ENCODE measurements at places on chromosomes 16 and 17.

DNA sequence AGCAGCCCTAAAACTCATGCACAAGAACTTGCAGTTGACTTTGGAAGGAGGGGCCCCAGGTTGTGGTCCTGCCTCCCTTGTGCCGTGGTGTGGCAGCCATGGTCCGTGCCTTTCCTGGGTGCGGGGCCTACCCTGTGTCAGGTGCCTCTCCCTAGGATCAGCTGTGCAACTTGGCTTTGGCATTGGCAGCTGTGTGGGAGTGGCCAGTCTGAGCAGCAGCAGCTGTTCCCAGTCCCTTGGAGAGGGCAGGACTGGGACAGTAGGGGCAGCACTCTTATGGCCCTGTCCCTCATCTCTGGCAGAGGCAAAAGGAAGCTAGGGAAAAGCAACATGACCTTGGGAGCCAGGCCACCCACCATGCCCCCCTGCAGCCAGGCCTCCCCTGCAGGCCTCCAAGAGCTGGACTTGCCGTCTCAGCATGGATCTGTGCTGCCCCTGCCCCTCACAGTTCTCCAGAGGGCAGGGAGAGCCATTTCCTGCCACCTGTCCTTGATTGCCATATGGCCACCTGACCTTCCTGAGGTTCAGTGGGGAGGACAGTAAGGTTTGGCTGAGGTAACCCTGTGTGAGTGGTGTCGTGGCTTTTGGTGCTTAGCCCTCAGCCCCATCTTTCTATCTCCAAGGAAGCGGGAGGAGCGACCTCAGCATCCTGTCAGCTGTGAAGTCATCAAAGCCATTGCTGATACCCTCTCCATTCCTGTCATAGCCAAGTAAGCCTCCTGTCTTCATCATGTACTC is 15.5 kb upstream of the NFATC3 start:
- DNase-seq = no peak

DNA sequence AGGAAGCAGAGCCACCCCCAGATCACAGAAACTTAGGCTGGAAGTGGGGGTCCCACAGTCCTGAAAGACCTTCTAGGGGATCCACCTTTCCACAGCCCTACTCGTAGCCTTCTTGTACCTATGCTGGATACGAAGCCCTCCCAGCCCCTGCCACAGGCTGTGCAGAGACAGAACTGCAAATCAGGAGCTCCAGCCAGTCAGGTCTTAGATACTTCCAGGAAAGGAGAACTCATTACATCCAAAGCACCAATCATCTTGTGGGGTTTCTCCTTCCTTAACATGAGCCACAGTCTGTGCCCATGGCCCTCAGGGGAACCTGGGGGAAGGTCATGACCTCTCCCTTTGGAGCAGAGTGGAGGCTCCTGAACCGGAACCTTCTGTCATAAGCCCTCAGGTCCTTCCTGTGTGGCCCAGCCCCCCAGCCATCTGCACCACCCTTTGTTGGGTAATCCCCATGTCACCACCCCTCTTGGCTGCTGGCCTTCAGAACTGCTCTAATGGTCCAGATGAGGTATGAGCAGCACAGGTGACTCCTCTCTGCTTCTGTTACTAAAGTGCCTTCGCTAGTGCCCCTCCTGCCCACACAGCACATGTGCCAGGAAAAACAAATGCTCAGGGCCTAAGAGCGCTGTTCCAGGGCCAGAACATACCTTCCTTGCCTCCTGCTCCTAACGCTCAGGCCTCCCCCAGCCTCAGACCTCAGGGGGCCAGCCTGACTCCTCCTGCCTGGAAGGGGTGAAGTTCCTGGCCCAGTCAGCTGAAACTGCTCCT is 14.6 kb downstream of the SRCIN1 start:
- DNase-seq = no peak

- no peak for DNase-seq
Observed at GRCh38 chr17:8151641-8152111, 528 bp downstream of the PER1 start.

- DNase-seq = no peak
Observed at GRCh38 chr16:58511933-58512815, 3.1 kb upstream of the SETD6 start.

DNA sequence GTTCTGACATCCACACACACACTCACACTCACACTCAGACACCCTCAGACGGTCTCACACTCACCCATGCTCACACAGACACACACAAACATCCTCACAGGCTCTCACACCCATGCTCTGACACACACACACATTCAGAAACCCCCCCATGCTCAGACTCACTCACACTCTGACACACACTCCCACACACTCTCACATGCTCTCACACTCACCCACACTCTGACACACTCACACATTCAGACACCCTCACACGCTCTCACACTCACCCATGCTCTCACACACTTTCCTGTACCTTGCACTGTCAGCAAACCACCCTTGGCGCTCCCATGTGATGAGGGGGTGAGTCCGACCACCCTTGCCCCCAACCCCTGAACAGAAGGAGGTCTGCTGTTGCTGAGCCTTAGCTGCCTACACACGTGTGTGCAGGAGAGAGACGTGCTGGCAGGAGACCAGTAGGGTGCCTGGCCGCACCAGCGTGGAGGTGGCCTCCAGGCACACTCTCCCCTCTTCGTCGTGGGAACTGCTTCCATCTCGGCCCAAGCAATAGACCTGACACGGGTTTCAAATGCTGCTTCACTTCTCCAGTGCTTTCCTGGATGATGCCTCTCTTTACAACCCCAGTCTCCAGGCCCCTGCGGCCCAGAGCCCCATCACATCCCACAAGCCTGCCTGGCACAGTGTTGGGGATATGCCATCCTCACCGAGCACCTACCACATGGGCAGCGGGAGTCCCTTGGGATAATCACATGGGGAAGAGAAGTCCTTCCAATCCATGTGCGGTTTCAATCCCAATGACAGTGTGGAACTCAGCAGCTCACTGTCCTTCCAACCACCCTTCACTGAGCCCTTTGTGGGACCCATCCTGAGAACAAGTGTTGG is 267.8 kb upstream of the FOXF1 start:
- no peak for DNase-seq

- no peak for DNase-seq
Observed at GRCh38 chr17:68004201-68004600, 7.9 kb upstream of the C17orf58 start.

- DNase-seq = no peak
Observed at GRCh38 chr17:80475910-80476876, at the start of gene NPTX1. Gene NPTX1 (minus strand): TSS chr17:80476607. CDS start chr17:80476446, 161 bp downstream.

DNA sequence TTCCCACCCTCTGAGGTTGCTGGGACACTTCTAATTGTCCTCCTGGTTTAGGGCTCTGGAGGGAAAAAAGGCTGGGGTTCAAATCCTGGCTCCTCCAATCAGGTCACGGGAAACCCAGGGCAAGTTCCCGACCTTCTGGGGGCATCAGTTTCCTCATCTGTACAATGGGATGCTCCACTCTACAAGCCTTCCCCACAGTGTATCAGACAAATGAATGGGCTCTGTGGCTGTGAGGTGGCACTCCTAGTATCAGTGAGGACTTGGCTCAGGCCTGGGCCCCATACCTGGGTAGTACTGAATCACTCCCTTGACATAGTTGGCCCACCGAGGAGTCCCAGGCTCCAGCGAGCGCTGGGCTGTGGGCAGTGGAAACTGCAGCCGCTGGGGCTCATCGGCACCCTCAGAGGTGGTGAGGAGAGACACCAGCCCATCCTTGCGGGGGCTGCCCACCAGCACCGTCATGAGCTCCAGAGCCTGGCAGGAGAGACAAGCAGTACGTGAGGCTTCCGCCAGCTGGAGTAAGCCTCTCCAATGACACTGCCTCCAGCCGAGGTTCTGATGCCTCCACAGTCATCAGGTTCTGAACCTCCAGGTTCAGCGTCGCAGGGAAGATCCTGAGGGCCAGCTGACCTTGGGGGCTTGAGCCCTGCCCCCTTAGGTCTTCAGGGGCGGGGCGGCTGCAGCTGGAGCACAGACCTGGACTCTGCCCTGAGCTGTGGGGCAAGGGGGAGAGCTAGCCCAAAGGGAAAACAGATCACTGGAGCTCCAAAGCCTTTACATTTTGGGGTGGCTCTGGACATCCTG is 1.2 kb downstream of the GALK1 start:
- DNase-seq = no peak

DNA sequence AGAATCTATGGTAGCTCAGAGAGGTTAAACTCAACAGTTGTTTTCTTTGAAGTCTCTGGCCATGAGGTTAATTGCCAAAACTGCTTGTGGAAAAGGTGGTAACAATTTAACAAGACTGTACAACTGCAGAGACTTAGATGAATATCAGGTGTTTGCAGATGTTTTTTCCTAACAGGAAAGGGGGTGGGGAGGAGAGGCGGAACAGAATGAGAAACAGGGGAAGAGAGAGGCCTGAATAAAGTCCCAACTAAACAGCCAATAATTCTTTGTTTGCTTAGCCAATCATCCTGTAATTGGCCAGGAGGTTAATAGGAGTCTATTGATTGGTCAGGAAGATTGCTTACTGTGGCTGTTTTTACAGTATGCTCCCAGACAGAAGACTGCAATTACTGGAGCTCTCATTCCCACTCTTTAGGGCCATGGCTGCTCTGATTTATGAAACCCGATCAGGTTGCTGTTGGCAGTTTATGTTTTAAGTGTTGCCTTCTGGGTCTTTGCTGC is 249.7 kb upstream of the TBX2 start:
- no peak for DNase-seq

GRCh38 chr17:3976675-3977171 is 12.5 kb upstream of the ATP2A3 start:
- no peak for DNase-seq

DNA sequence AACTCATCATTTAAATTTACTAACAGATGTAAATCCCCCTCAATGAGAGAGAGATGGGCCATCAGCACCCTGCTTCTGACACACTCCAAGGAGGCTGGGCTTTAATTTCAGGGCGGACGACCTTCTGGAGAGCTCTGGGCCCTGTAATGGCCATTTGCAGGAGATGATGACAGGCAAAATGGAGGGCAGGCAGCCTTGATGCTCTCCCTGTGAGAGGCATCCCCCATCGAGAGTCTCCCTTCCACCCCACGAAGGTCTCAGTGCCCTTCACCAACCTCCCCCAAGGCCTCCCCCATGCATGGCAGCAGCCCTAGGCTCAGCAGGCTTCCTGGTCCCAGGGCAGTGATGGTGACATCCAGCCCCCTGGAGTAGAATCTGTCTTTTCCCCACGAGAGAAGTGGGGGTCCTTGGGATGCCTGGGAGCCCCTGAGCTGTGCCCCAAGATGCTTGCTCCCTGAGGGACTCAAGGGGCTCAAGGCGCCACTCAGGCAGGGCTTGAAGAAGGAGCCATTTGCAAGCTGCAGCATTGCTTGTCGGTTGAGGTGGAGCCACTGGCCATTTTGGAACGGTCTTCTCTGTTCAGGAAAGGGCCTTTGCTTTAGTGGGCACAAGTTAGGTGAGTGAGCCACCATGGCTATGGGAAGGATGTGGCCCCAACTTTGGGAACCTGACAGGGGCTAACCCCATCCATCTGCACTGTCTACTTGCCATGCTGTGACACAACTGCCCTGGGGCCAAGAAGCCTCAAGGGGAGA is 82.6 kb downstream of the C16orf78 start:
- no peak for DNase-seq

DNA sequence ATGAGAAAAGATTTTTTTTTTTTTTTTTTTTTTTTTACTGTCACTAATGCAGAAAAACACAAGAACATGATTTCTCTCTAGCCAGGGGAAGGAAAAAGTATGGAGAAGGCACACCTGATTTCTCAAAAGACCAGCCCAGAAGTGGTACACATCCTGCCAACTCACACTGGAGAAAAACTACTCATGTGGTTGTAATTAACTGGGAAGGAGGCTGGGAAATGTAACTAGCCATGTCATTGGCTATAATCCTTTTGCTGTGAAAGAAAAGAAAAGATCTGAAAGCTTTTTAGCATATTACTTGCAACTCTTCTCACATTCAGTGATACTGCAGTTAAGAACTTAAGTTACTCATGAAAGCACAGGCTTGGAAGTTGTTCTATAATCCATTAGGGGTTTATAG is 195.9 kb upstream of the PMFBP1 start:
- DNase-seq = no peak

- no peak for DNase-seq
Observed at GRCh38 chr16:4790261-4790660, 2.1 kb upstream of the SEPTIN12 start.

Measured in right renal pelvis (tissue), 4 donors.